ENCODE measurements at places on chromosomes 3 and 15. TPM values are rescaled to one million over a fixed set of nuclear protein-coding genes. Genes with fewer than 3 reads are reported as not detected.
A peak's percentile ranks its signal among the peaks of the same experiment; 100 is the strongest.

DNA sequence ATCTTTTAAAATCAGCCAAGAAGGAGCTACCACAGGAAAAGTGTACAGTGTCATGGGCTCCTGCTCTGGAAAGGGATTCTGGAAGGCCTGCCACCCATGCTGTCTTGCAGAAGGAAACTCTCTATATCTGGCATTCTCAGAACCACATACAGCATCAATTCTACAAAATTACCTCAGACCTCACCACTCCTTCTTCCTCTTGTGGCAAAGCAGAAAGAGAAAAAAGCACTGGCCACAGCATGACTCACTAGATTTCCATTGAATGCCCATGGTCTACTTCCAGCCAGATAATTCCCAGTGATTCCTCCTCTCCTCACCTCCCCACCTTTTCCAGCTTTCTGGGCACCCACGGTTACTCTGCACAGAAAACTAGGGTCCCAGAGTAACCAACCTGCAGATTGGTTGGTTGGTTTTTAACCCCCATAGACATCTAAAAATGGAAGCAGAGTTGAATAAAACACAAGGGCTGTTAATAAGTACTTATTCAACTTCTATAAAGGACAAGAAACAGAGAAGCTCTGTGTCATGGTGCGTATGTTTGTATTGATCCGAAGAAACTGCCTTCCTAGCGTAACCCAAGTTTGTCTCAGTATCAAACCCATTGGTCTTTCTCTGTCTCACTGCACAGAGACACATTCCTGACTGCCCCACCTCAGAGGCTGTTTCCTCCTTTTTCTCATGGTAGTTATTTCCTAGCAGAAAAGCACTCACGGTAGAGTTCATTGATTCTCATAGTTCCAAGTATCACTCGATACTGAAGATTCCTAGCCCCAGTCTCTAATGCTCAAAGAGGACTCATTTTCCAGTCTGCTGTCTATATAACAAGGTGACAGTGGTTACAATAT is 67.7 kb downstream of the LDHAL6B start:
- DNase-seq = peak; percentile 70

DNA sequence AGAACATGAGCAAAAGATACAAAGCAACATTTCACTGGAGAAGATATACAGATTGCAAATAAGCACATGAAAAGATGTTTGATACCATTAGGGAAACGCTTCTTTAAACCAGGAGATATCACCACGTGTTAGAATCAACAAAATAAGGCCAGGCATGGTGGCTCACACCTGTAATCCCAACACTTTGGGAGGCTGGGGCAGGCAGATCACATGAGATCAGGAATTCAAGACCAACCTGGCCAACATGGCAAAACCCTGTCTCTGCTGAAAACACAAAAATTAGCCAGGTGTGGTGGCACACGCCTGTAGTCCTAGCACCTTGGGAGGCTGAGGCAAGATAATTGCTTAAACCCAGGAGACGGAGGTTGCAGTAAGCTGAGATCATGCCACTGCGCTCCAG is 20.5 kb upstream of the MUC20 start:
- no peak for DNase-seq

DNA sequence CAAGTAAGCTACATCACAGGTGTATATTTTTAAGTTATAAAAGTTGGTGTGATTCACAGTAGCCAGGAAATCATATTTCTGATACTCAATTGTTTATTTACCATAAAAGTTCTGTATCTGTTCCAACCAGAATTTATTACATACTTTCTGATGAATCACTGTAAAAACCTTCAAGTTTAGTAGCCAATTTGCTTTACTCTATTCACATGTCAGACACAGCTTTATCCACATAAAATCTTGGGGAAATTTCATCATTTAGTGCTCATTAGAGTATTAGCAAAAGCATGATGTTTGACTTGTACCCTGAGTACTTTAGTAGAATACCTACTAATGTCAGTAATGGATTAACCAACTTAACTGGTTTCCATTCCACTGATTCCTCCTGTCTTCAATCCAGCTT is 249.8 kb downstream of the POLQ start:
- DNase-seq = no peak

- no peak for DNase-seq
These were observed 80.5 kb downstream of the CRTC3 start for GRCh38 chr15:90610190-90610589.

DNA sequence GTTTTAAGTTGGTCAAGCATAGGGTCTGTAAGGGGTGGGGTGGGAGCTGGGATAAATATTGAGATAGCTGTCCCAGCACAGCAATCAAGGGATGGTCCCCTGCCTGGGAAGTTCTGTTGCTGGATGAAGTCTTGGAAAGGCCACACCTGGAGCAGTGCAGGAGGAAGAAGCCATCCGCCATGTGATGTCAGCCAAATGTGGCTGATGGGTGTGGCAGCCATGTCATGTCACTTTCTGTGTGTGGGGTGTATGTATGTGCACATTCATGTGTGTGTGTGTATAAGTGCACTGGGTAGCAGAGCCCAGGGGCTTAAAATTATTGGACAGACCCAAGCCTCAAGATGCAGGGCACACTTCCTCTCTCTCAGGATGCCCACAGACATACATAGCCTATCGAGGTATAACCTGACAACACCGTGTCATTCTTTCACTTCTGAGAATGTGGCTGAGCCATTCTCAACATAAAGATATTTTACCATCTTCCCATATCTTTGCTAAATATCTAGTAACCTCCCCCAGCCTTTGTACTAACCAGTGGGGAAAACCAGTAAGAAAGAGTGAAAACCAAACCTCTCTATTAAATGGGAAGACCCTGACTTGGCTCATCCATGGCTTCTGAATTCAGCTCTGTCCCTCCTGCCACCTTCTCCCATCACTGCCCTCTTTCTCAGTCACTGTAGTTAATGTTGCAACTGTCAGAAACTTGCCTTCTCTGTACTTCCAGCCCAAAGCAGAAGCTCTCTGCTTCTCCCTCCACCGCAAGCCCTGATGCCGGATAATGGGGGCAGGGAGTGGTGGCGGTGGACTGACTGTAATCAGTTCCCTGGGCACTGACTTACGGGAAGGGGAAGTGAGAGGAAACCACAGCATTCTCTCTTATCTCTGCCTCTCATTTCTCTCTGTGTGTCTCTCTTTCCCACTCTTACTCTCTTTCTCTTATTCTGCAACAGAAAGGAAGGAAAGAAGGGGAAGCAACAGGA is 11.2 kb downstream of the TNFSF10 start:
- no peak for DNase-seq

- peak; percentile 88 for DNase-seq
These were observed 4.3 kb upstream of the MYL3 start for GRCh38 chr3:46867550-46867898.

GRCh38 chr3:128487813-128488635 is 5.0 kb downstream of the GATA2 start:
- peak; percentile 93 for DNase-seq

GRCh38 chr3:7410782-7411181 is 549.9 kb downstream of the GRM7 start:
- peak; percentile 3 for DNase-seq

DNA sequence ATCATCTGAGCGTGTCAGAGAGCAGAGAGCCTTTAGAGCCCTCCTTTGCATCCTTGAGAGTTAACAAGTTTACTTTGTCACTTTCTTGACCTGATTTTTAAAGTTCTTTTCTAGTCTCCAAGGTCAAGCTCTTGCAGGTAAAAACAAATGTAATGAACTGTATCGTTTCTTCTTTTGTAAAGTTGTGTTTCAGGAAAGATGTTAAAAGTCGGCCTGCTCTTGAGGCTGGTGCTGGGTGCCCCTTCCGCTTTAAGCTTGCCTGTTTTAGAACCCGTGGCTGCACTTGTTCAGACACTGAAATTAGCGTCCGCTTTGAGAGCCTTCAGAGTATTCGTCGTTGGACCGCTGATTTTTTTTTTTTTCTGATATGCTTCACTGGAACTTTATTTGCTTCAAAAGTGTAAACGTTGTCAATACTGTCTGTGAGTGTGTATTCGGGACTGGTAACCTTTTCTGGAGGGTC is 52.6 kb upstream of the ULK4 start:
- DNase-seq = no peak

DNA sequence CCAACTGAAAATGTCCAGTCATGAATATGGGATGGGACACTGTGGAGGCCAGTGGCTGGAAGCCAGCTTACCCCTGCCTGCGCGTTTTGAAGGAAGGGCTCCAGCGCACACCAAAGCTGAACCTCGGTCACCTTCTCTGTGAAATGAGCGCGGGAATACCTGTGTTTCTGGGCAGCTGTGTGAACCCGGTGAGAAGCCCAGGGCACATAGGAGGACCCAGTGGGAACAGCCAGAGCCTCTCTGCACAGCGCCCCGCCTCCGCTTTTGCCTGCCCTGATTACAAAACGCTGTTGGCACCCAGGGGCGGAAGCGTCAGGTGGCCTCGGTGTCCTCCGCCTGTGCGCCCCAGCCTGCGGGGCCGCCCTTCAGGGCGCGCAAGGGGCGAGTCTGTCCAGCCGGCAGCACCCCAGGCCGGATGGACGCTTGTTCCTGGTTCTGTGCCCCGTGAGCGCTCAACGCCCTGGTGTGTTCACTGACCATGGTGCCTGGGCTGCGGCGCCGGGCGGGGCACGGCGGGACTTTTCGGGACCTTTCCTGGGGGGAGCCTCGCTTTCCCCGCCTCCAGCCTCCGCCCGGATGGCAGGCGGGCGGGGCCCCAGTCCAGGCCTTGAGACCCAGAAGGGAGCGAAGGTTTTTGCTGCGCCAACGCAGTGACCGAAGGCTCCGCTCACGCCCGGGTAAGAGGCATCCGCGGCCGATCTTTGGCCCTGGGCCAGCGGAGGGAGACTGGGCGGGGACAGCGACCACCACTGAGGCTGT is at the start of gene SQOR:
TSS of gene SQOR (plus strand) at position 598 of the 759 bp plus-strand sequence. CDS start 23,895 bp downstream, outside the sequence.
- DNase-seq = peak; percentile 64

DNA sequence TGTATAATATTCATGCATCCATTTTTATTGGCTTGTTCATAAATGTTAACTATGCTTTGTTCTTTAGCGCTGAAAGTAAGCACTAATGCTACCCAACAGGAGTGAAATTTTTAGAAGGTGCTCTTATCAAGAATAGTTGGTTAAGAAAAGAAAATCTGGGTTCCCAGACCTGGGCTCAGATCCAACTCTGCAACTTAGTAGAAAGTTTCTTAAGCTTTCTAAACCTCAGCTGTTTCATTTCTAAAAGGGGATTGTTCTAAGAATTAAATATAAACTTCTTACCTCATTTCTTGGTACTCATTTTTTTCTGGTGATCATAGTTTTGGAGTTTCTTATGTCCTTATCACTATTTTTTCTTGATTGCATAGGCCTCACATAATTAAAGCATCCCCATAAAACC is 12.1 kb downstream of the ARPP21 start:
- peak; percentile 48 for DNase-seq

DNA sequence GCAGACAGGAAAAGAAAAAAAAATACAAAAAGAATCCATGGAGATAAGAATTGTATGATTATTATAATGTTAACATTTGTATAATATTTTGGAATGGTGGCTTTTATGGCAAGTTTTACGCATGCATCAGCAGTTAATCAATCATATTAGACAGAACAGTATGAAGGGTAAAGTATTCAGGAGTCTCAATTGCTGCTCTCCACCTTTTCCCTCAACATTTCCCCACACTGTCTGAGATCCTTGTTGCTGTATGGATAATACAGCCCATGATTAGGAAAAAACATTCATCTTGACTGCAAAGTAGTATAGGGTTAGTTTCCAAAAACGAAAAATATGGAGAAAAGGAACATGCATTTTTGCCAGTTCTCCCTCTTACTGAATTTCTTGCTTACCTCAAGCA is 755.3 kb upstream of the ARPP21 start:
- no peak for DNase-seq

ITIH3 gene
- not detected for polyA plus RNA-seq

HDC gene
- not detected for polyA plus RNA-seq

All from cardiac muscle cell (in vitro differentiated cells and primary cell).